ENCODE measurements at places on chromosomes 1 and 21.

DNA sequence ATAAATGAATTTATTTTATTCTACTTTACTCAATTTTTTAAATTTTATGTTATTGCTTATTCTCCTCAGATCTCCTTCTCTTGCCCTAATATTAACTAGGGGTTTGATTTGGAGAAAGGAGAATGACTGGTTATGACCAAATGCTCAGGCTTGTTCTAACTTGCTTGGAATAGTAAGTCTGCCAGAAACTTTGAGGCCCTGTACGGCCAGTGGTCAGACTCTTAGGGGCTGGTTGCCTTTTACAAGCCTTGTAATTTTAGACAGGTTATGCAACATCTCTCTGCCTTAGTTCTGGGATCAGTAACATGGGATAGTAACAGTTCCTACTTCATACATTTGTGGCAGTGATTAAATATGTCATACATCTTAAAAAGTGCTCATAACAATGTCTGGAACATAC, 279.5 kb downstream of the DUSP10 start:
- DNase-seq: no peak

DNA sequence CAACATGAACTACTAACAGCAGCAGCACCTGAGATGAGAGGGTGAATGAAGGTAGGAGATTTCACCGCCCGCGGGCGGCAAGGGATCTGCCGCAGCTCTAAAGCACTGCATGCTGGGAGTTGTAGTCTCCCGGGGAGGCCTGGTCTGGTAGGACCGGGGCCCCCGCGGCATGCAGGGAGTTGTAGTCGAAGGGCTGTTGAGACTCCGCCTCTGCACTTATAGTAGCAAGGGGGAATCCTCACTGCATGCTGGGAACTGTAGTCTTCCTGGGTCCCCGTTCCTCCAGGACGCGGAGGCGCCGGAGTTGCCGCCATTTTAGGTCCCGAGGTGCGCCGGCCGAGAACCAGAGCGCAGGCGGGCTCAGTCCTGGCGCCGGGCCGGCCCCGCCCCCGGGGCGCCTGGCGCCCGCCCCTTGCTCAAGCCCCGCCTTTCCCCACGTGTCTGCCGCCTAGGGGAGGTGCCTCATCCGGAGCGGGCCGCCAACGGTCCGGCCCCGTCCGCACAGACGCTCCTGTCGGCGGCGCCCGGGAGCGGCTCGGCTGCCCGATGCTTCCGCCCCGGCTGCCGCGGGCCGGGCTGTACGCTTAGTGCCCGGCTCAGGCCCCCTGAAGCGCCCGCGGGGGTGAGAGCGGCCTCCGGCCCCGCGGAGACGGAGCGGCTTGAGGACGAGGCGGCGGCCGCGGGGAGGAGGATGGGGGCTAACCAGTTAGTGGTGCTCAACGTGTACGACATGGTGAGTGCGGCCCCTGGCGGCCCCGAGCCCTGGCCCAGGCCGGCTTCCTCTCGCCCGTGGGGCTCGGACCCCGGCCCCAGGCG, at the start of gene DESI2:
DESI2 (plus strand) TSS at position 504 of the 816 bp plus-strand sequence; CDS start at position 692, 188 bp downstream.
- peak; percentile 100 for DNase-seq

DNA sequence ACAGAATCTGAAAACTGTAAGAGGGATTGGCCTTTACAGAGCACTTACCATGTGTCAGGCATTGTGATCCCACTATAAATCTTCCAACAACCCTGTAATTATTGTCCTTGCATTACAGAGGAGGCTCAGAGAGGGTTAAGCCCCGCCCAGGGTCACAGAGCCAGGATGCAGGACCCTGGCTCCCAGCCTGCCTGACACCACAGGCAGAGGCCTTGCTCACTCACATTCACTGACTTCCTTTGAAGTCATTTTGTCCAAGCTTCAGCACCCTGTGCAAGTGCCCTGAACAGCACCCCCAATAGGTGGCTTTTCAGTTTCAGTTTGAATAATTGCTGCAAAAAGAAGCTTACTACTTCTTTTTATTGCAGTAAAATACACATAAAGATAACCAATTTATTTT, 256.8 kb upstream of the NFIA start:
- DNase-seq: no peak

GRCh38 chr1:42950116-42950481, 8.6 kb downstream of the SLC2A1 start:
- DNase-seq: no peak

DNA sequence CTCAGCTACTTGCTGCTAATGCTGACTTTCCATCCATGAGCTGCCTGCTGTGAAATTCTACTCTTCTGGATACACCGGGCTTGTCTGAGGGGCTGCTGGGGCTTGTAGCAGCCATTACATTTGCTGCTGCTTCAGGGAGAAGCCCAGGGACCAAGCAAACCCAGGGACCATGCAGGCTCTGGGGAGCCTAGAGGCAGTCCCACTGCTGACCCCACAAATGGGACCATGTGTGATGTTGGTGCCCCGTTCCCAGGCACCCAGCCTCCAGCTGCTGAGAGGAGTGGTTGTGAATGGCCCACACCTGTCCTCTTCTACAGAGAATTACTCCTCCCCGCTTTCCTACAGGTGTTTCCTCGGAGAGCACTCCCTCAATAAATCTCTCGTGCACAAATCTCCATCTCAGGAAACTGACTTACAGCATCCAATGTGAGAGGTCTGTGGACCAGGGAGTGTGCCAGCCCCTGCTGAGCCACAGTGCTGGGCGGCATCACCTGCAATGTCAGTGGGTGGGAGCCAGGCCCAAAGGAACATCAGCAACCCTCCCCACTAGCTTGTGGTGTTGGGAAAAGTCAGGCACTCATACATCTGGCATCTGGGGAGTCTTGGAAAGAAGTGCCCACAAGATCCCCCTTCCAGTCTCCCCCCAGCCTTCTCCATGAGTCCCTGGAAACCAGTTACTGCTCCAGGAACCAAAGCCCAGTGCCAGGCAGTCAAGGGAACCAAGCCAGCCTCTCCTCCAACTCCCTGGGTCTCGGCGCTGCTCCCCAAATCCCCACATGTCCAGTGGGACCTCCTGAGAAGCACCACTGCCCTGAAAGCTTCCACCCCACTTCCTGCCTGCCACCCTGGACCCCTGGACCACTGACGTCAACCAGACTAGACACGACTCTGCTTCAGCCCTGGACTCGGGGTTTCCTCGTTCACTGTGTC, 65.1 kb downstream of the TCP10L start:
- DNase-seq: no peak

- no peak for DNase-seq
Measured at GRCh38 chr1:31912839-31913239, 25.3 kb downstream of the PTP4A2 start.

GRCh38 chr1:196660852-196661251, 9.0 kb downstream of the CFH start:
- DNase-seq: peak; percentile 50

DNA sequence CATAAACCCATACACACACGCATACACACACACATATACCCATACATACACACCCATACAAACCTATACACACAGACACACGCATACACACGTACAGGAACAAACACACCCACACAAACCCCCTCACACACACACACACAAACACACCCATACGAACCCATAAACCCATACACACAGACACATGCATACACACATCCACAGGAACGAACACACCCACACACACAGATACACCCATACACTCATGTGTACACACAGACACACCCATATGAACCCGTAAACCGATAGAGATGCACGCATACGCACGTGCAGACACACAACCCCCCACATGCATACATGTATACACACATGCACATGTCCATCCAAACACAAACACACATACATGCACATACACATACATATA, 9.5 kb downstream of the WNT9A start:
- DNase-seq: no peak

DNA sequence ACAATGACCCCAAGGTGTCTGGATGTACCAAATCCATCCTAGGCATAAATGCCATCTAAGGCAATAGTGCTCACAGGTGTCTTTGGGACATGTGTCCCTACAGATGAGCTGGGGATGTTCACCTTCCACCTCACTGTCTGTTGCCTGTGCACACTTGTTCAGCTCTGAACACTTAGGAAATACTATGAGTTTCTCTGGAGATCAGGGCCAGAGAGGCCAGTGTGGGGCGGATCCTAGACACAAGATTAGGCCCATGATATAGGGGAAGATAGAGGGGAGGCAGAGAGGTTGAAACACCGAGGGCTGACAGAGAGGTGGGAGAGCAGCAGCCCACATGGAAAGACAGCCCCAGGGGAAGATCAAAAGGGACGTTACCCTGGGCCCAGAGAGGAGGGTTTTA, 25.6 kb downstream of the C1orf116 start:
- DNase-seq: no peak

- no peak for DNase-seq
Measured at GRCh38 chr1:192889082-192889481, 80.2 kb downstream of the RGS2 start.
